ENCODE measurements at places on chromosomes 2 and 18.

DNA sequence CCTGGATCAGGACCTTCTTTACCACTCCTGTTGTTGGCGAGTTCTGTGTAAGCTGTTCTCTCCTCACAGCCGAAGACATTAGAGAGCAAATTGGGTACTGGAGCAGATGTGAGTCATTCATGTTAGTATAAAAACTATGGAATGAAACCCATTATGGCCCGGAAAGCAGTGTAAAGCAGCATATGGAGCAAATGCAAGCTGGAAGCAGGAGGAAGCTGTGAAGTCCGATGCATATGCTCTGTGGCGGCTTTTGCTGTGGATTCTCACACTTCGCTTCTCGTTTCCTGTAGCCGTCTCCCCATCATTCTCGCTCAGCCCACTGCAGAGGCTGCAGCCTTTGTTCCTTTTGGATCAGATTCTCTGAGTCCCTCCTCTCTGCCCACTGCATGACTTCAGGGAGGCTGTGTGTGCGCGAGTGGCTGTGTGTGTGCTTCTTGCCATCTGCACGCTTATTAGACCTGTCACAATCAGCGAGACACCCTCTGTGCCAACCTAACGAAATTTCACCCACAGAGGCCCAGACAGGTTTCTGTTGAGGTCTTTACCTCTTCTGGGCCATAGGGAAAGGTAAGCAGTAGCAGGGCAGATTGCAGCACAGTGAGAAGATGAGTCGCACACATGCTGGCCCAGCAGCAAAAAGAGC lies 3.3 kb upstream of the GALNT14 start:
- DNase-seq = no peak
- no peaks in the 10 kb centered on the region for H3K36me3 ChIP-seq
- H3K27ac ChIP-seq = no peak overlapping the region
- H3K4me1 ChIP-seq = peaks cover 10% of the 10 kb centered on the region
- H3K4me3 ChIP-seq = no peak overlapping the region
- peaks cover 14% of the 10 kb centered on the region for H3K27me3 ChIP-seq

DNA sequence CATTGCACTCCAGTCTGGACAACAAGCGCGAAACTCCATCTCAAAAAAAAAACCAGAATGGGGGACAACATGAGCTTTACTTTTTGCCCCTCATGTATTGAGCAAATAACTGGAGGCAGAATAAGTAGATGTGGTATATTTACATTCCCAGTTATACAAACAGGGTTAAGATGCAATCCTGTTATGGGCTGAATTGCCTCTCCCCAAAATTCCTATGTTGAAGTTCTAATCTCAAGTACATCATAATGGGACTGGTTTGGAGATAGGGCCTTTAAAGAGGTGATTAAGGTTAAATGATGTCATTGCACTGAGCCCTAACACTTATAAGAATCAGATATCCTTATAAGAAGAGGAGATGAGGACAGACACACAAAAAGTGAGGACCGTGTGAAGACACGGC lies 319.8 kb upstream of the KLHL29 start:
- H3K27me3 ChIP-seq = no peaks in the 10 kb centered on the region
- no peak for DNase-seq
- H3K4me1 ChIP-seq = no peaks in the 10 kb centered on the region
- H3K27ac ChIP-seq = no peak overlapping the region

- H3K27ac ChIP-seq = no peak overlapping the region
- peaks cover 13% of the 10 kb centered on the region for H3K4me1 ChIP-seq
- no peak for DNase-seq
Measured at GRCh38 chr18:76654577-76654976, 159.5 kb upstream of the ZNF516 start.

DNA sequence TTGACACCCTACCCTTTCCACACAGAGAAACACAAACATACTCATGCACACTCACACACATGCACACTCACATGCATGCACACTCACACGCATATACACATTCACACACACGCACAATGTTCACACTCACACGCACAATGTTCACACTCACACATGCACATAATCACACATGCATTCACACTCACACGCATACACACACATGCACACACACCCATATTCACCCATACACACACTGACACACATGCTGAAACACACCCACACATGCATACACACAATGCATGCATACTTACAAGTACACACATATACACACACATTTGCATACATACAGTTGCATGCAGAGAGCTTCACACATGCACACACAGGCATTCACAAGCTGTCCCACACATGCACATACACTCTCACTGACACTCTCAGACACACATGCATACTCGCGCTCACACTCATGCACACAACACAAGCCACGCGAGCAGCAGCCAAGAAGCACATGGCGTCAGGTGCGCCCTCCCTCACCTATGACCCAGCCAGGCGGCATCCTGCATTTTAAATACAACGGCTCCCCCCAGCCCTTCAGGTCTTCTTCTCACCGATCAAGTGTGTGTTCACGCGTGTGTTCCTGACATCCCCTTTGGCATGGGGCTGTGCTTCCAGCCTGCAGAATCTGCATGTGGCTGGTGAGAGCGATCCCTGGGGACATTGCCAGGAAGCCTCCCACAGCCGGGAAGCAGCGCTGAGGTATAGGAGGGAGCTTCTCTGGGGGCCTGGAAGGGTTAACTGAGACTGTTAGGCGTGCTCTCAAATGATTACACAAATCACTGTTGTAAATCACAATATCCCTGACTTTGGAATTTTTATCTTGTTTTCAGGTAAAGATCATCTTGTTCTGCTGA lies 195.1 kb downstream of the RTP5 start:
- H3K27ac ChIP-seq = no peak overlapping the region
- H3K4me3 ChIP-seq = no peak overlapping the region

GRCh38 chr18:68714366-68714711 lies 569 bp downstream of the TMX3 start:
- H3K4me3 ChIP-seq = peak overlapping the region; percentile 60
- peaks cover 4% of the 10 kb centered on the region for H3K4me1 ChIP-seq
- no peaks in the 10 kb centered on the region for H3K27me3 ChIP-seq
- H3K27ac ChIP-seq = peak overlapping the region; percentile 27
- peaks cover 31% of the 10 kb centered on the region for H3K36me3 ChIP-seq
- DNase-seq = no peak

DNA sequence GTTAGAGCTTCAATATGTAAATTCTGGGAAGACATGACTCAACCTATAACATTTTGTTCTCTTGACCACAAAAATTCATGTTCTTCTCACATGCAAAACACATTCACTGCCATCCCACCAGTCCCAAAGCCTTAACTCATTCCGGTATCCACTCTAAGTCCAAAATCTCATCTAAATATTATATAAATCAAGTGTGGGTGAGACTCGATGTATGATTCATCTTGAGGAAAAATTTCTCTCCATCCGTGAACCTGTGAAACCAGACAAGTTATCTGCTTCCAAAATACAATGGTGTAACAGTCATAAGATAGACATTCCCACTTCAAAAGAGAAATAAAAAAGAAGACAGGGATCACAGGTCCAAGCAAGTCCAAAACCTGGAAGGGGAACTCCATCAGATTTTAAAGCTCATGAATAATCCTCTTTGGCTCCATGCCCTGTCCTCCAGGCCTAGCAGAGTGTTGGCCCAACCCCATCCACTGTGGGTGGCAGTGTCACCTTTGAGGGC lies 101.3 kb downstream of the RAD51AP2 start:
- no peaks in the 10 kb centered on the region for H3K36me3 ChIP-seq
- DNase-seq = no peak
- no peaks in the 10 kb centered on the region for H3K4me1 ChIP-seq
- H3K27me3 ChIP-seq = no peaks in the 10 kb centered on the region
- H3K27ac ChIP-seq = no peak overlapping the region

DNA sequence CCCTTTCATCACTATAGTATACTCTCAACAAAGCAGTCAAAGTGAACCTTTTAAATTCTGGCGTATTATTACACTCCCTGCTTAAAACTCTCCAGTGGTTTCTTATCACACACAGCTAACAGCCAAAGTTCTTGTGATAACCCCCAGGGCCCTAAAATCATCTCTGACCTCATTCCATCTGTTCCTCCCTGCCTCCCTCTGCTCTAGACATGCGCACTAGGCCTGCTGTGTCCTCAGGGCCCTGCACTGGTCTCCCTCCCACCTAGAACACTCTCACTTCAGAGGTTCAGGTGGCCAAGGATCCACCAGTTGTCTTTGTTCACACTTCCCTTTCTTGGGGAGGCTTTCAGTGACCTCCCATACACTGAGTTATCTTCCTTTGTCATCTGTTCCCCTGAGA lies 603.4 kb downstream of the DSC3 start:
- no peak overlapping the region for H3K27ac ChIP-seq
- no peak overlapping the region for H3K4me3 ChIP-seq
- DNase-seq = no peak
- no peaks in the 10 kb centered on the region for H3K27me3 ChIP-seq
- no peaks in the 10 kb centered on the region for H3K4me1 ChIP-seq

- DNase-seq = no peak
- H3K4me1 ChIP-seq = peaks cover 15% of the 10 kb centered on the region
- H3K4me3 ChIP-seq = no peak overlapping the region
- peaks cover 36% of the 10 kb centered on the region for H3K36me3 ChIP-seq
- no peaks in the 10 kb centered on the region for H3K27me3 ChIP-seq
Measured at GRCh38 chr2:101294861-101295260, 13.6 kb downstream of the RNF149 start.

DNA sequence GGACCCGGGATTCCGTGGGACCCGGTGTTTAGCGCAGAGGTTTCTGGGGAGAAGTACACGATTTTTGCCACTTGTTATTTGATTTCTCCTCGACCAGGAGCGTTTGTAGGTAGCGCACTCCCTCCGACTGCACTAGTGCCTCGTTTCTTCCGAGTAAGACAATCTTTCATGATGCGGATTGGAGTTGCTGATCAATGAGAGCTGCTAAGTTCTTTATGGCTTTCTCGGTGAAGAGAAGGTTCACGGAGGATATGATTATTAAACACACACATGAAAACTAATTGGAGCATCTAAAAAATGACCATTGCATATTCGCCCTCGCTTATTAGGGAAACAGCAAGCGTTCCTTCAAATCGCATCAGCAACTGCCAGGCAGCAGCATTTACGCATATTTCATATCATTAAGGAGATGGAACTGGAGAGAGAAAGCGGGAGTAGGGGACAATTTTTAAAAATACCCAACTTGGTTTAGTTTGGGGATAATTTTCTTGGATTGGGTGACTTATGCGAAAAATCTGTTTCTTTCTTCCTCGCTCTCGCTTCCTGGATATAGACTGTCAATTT lies 616 bp downstream of the EML6 start:
- peaks cover 19% of the 10 kb centered on the region for H3K27me3 ChIP-seq
- H3K4me3 ChIP-seq = peak overlapping the region; percentile 62
- peaks cover 19% of the 10 kb centered on the region for H3K4me1 ChIP-seq
- H3K36me3 ChIP-seq = no peaks in the 10 kb centered on the region

GRCh38 chr2:226310146-226310545 lies 489.5 kb downstream of the IRS1 start:
- no peaks in the 10 kb centered on the region for H3K4me1 ChIP-seq
- DNase-seq = no peak
- H3K27ac ChIP-seq = no peak overlapping the region
- no peak overlapping the region for H3K4me3 ChIP-seq

DNA sequence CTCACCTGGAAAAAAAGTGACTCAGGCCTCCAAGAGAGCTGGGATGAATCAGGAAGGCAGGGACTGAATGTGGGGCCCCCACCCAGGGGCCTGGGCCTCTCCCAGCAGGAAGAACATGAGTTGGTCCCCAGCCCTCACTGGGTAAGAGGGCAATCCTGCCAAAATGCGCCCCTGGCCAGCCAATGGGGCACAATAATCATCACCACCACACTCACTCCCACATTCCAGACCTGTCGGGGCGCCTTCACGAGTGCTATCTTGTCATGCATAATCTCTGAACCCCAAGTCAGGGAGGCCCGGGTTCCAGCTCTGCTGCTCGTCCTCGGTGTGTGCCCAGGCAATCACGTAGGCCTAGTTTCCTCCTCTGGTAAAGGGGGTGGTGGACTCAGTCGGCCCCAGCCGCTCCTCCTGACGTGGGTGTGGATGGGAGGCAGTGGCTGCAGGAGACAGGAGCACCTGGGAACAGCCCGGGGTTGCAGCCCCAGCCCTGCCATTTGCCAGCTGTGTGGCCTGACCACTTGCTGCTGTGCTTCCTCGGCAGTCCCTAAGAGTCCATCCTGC lies 115.1 kb downstream of the CYP26B1 start:
- H3K4me1 ChIP-seq = no peaks in the 10 kb centered on the region
- no peaks in the 10 kb centered on the region for H3K36me3 ChIP-seq
- no peak for DNase-seq
- H3K4me3 ChIP-seq = no peak overlapping the region
- no peaks in the 10 kb centered on the region for H3K27me3 ChIP-seq

- no peak overlapping the region for H3K4me3 ChIP-seq
- no peaks in the 10 kb centered on the region for H3K27me3 ChIP-seq
- H3K27ac ChIP-seq = no peak overlapping the region
- no peaks in the 10 kb centered on the region for H3K4me1 ChIP-seq
Measured at GRCh38 chr18:40630496-40630895, 1324.5 kb upstream of the PIK3C3 start.

- H3K27me3 ChIP-seq = peaks cover 8% of the 10 kb centered on the region
- H3K36me3 ChIP-seq = no peaks in the 10 kb centered on the region
- DNase-seq = no peak
- H3K4me1 ChIP-seq = no peaks in the 10 kb centered on the region
Measured at GRCh38 chr18:58221060-58221725, 177.2 kb downstream of the NEDD4L start.

DNA sequence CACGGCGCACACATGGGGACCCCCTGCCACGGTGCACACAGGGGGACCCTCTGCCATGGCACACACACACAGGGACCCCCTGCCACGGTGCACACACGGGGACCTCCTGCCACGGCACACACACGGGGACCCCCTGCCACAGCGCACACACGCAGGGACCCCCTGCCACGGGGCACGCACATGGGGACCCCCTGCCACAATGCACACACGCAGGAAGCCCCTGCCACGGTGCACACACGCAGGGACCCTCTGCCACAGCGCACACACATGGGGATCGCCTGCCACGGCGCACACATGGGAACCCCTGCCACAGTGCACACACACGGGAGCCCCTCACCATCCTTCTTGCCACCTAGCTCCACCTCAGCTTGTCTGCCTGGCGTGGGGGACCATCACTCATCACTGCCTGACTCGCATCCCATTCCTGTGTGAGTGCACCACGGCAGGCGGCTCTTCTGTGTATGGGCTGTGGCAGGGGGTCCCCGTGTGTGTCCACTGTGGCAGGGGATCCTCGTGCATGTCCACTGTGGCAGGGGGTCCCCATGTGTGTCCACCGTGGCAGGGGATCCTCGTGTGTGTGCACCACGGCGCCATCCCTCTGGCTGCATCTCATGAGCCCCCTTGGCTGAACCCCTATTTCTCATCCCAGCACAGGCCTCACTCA lies 206.7 kb downstream of the EIPR1 start:
- H3K36me3 ChIP-seq = peaks cover 8% of the 10 kb centered on the region
- no peak overlapping the region for H3K27ac ChIP-seq
- no peaks in the 10 kb centered on the region for H3K4me1 ChIP-seq
- no peaks in the 10 kb centered on the region for H3K27me3 ChIP-seq
- no peak for DNase-seq
- no peak overlapping the region for H3K4me3 ChIP-seq

- no peak for DNase-seq
- no peak overlapping the region for H3K27ac ChIP-seq
- H3K4me1 ChIP-seq = no peaks in the 10 kb centered on the region
- H3K36me3 ChIP-seq = no peaks in the 10 kb centered on the region
Measured at GRCh38 chr18:12449051-12449785, 41.5 kb downstream of the PRELID3A start.

GRCh38 chr2:106963156-106963555 lies 77.2 kb upstream of the ST6GAL2 start:
- no peaks in the 10 kb centered on the region for H3K36me3 ChIP-seq
- H3K27me3 ChIP-seq = no peaks in the 10 kb centered on the region
- no peak overlapping the region for H3K27ac ChIP-seq
- H3K4me3 ChIP-seq = no peak overlapping the region
